ENCODE measurements at places on chromosomes 16 and 17. TPM values are rescaled to one million over a fixed set of nuclear protein-coding genes. Genes with fewer than 3 reads are reported as not detected.

HID1 gene
- total RNA-seq: 0.16 TPM

CMTM2 gene
- not detected for total RNA-seq

DNA sequence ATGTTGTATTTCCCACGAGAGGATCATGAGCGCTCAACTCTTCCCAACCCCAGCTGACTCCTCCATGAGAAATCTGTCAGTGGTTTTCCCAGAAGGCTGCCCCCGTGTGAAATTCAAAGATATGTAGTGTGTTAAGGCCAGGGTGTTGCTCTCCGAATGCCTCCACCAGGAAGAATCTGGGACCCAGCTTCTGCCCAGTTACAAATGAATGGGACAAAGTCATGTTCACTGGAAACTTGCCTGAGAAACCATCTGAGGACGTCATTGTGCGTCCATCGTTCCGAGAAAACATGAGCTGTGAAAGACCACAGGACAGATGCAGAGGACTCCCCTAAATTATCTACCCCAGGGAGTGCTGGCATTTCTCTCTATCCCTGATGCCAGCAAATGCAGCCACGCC lies 86.0 kb downstream of the AIPL1 start:
- no peak for DNase-seq

- no peak for DNase-seq
Measured at GRCh38 chr16:85788819-85789218, 10.5 kb downstream of the EMC8 start.

- no peak for DNase-seq
Measured at GRCh38 chr17:49873466-49873865, 25.6 kb upstream of the TAC4 start.

DNA sequence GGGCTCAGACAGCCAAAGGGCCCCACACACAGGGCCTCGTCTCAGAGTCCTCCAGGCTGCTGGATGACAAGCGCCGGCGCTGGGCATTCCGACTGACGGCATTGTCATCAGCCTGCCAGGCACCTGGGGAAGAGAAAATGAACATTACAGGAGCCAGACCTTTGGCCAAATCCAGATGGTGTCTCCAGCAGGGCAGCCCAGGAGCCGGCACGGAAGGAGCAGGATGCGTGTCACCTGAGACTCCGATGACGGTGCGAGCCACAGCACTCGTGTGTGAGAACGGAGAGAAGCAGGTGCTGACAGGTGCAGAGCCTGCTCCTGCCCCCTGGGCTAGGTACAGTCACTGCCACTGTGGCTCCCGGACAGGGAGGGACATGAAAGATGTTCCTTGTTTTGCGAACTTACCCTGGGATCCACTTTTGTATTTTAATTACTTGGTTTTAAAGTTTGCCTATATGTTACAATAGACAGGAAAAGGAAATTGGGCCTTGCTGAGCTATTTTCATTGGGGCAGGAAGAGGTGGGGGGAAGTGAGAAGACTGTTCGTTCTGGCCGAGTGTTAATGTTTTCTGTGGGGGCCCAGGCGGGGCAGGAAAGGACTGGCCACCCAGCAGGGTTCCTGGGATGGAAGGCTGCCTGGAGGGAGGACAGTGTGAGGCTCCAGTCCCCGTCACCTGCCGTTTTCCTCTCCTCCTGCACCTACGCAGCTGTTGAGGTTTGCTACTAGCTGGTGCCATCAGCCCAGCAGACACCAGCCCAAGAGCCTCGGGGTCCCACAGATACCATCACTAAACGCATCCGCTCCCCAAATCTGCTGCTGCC lies 4.4 kb upstream of the FOXJ1 start:
- DNase-seq: no peak

DNA sequence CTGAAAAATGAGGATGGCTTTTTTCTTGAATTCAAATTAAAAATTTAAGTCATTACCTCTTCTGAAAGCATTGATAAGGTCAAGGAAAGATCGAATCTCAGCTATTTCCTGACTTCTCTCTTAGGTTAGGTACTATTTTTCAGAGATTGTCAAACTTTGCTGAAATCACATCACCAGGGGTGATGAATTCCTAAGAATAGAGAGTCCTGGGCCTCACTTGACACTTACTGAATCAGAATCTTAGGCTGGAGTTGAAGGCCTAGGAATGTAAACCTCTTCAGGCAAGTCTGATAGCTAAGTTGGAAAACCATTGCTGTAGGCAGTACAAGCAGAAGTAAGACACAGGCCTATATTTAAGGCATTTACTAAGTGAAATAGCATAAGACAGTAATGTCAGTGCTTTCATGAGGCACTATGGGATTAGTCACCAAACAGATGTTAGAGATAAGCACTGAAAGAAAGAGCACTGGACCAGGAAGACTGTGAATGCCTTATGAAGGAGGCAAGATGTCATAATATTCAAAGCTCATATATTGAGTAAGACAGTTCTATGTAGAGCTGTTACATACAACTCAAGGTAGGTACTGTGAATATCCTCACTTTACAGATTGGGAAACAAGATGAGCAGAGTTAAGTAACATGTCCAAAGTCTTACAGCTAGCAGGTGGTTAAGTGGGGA lies 21.5 kb downstream of the DCAF7 start:
- no peak for DNase-seq

GRCh38 chr17:12620200-12620720 lies 45.4 kb upstream of the MYOCD start:
- DNase-seq: peak; percentile 75

KRT25 gene
- total RNA-seq: not detected

NME1 gene
- total RNA-seq: 437 TPM

SLC2A4 gene
- total RNA-seq: 0.32 TPM

Data from SJSA1 (cell line).